Left renal cortex interstitium (tissue), 4 donors: ENCODE measurements at places on chromosomes 2 and 18. TPM values are rescaled to one million over a fixed set of nuclear protein-coding genes. Genes with fewer than 3 reads are reported as not detected.

GRCh38 chr2:54306556-54306955, 50.5 kb upstream of the TSPYL6 start:
- no peak for DNase-seq

GRCh38 chr2:144438801-144439631, 80.9 kb downstream of the ZEB2 start:
- no peak for DNase-seq

GRCh38 chr18:22391407-22392345, 26.0 kb downstream of the CTAGE1 start:
- DNase-seq = no peak

DNA sequence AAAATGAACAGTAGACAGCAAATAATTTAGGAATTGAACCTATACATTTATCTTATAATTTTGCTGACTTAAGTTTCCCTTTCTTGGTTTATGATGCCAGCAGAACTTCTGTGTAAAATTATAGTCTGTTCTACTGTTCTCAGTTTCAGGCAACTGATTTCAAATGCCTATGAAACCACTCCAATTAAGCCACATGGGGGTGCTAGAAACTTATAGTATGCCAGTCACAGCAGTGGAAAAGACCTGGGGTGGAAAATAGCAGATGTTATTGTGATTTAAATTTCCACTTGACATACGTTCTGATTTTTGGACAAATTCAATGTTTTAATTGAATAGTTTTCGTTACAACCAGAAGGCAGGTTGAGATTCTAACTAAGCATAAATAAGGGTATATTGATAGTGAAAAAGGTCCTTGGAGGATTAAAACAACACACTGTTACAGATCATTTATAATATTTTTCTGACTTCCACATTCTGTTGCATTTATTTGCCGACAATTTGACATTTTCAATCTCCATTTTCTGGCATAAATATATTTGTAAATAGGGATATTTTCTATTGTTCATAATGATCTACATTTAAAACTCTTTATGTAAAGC, 61.4 kb downstream of the CPS1 start:
- peak; percentile 38 for DNase-seq

DNA sequence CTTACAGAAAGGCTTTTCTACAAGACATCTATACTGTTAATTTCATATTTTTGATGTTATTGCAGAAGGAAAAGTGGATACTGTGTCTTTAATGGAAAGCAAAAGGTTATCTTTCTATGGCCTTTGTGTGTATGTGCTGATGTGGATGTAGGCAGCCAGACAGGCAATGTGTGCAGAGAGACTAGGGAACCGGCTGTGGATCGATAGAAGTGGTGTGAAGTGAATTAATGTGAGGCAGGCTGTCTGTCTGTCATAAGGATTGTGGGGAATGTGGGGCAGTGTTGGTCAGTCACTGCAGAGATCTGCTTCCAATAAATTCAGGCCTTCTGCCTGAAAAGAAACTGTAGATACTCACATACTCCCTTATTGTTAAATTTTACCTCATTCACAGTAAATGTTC, 156.7 kb downstream of the WDR7 start:
- no peak for DNase-seq

DNA sequence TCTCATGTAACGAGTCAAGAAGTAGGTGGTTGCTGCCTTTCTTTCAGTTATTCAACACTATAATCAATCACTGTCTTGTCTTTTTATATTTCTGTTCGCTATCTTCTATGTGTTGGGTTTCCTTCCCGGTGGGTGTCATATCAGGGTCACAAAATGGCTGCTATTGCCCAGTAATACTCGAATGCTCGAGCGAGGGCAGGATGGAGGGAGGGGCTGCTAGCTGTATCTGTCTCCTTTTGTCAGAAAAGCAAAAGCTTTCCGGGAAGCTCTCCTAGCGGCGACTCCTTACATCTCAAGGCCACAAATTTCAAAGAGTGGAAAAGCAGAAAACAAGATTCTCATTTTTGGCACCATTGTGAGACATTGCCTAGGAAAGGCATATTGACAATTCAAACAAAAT, 16.4 kb upstream of the GALNT3 start:
- DNase-seq = no peak

DNA sequence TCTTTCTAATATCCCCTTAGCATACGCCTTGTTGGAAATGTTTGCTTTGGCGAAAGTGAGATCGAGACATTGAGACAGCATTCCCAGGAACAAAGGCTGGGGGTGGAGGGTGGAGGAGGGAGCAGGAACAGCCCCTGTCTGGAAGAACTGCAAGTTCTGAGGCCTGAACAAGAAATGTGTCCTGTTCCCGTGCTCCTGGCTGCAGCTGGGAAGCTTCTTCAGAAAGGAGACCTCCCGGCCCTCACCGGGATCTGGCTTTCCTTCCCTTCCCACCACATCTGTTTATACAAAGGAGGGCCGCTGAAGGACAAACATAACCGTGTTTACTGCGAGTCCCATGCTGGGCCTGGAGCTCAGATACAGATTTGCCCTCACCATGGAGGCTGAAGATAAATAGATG, 35.9 kb downstream of the AFF3 start:
- DNase-seq = no peak

DNA sequence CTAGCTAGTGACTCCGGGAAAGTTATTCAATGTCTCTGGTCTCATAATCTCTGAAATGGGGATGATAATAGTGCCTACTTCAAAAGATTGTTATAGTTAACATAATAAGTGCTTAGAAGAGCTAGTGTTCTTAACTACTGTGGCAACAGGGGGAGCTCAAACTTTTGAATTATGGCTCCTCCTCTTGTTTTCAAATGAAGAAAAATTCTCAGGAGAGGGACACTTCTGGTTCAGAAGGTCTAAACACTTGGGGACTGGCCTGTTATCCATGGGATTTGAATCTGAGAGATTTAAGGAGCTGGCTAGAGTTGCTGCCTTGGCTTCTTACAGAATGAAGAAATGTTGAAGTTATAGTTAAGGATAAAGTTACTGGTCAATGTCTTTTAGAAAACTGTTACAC, 92.2 kb upstream of the ITGB6 start:
- no peak for DNase-seq

- DNase-seq = no peak
Measured at GRCh38 chr2:85441864-85442263, 23.4 kb downstream of the SH2D6 start.

- DNase-seq = no peak
Measured at GRCh38 chr2:65265671-65266045, 38.0 kb downstream of the ACTR2 start.

DNA sequence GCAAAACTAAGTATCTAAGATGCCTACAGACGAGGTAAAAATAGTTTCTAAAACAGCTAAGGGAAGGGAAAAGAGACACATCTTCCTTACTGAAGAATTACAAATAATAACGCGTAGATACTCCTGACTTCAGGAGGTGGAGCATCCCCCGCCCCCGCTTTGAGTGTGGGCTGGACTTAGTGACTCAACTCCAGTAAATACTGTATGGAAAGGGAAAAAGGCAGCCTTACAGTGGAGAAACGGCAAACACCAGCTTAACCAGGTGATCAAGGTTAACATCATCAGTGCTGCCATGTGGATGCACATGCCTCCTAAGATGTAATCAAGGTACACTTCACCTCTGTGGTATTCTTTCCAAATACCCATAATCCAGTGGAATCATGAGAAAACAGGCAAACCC, 47.9 kb downstream of the HADHB start:
- no peak for DNase-seq

- DNase-seq = no peak
Measured at GRCh38 chr18:69567813-69568488, 167.3 kb downstream of the DOK6 start.

DNA sequence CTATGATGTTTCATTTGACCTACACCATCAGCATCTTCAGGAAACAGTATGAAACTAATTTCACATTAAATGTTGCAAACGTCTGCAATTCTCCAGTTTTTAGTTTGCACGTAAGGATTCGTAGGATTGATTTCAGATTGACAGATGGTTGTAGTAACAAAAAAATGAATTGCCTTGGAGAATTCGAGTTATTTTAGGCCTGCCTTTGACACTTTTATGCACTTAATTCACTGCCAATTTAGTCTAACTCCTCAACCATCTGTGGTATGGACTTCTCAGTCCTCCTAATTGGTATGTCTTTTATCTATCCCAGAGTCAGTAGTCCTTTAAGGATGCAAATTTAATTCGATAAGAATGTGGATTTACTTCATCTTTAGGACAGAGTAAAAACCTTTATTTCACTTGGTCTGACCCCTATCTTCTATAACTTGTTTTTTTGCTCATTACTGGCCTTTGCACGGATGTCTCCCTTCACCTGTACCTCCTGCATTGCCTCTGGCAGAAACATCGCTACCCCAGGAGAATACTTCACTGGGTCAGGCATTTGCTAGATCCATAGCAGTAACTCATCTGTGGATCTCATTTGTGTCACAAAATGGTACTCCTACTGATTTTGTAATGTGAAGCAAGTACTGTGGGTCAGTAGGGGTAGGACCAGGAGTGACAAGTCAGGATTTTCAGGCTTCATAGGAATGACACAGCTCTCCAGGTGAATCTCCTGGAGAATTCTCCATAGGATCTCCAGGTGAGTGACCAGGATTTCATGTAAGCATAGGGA, 3.9 kb downstream of the RPL37A start:
- DNase-seq = no peak

DNA sequence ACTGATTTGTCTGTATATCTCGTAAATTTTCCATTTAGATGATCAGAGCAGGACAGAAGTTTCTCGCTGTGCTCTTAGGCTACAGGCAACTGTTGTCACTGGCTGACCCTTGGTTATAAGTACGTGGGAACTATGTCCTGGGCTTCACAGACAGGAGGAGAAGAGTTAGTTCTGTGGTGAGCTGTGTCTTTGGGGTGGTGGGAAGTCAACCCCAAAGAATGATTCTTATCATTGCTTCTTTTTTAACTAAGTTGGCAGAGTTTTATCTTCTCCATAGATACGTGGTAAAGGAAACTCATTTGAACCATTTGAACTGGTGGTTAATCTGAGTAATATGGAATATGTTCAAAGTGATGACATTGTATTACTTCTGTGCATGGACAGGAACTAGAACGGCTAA, 230.6 kb upstream of the EPAS1 start:
- DNase-seq = no peak

DNA sequence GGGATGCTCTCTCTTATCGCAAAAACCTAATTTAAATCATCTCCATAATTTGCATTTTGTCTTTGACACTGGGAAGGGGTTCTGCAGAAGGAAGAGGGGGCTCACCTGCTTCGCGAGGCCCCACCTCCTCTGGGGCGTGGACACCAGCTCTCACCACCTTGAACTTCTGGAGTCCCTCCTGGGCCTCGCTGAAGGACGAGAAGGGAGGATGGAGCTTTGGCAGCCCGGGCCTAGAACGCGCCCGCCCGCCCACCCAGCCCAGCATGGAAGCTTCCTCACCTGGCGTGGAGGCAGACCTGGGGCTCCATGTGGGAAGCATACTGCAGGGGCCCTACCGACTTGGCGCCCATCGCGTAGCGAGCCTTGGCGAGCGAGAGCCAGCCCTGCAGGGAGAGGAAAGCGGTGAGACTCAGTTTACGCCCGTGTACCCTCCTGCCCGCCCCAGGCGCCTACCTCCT, 1.1 kb upstream of the IMP4 start:
- no peak for DNase-seq

GRCh38 chr2:44578471-44579093, 216.8 kb downstream of the CAMKMT start:
- no peak for DNase-seq

DNA sequence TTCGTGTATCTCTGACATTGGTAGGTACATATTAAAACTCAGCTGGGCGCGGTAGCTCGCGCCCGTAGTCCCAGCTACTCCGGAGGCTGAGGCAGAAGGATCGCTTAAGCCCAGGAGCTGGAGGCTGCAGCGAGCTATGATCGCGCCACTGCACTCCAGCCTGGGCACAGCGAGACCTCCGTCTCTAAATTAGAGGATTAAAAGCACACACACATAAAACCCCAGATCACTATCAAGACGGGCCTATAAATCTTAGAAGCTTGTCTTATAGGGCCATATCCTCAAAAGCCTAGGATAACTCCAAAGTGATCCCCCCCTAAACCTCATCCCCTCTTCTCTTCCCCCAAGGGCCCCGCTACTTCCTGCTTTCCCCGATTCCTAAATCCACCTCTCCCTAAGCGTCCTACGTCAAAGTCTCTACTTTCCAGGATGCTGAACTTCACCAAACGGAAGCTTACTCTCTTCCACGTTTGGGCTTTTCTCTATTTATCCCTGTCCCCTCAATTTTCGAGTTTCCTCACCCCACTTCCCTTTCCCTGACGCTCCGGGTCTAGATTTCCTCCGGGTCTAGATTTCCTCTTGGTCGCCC, 707 bp downstream of the KRCC1 start:
- no peak for DNase-seq

- DNase-seq = no peak
Measured at GRCh38 chr18:5463390-5463789, 80.4 kb downstream of the EPB41L3 start.

- DNase-seq = no peak
Measured at GRCh38 chr2:163852616-163853015, 116.8 kb upstream of the FIGN start.

GRCh38 chr2:14616342-14616741, 16.2 kb upstream of the LRATD1 start:
- no peak for DNase-seq

DNA sequence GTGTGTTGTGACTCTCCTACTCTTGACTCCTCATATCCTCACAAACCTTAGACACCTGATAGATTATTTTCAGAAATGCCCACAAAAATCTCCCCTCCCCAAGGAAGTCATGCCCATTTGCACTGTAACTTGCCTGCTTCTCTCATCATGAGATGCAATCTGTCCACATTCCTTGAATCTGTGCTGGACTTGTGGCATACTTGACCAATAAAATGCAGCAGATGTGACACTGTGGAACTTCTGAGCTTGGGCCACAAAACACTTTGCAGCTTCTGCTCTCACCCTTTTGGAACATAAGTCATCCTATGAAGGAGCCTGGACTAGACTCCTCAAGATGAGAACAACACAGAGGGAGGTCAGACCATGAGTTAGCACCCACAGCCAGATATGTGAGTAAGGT, 4.4 kb upstream of the PID1 start:
- DNase-seq = no peak

- no peak for DNase-seq
Measured at GRCh38 chr18:75261430-75262223, 51.0 kb downstream of the TSHZ1 start.

GRCh38 chr2:107276034-107276433, 390.1 kb upstream of the ST6GAL2 start:
- no peak for DNase-seq

The LCT gene
- polyA plus RNA-seq = 0.05 TPM

The SLC30A3 gene
- polyA plus RNA-seq = 5.3 TPM

The ST6GAL2 gene
- polyA plus RNA-seq = 14.0 TPM

The MEP1B gene
- polyA plus RNA-seq = 0.14 TPM

The DPP4 gene
- 130 TPM for polyA plus RNA-seq

The PLB1 gene
- 1.5 TPM for polyA plus RNA-seq

The UGT1A9 gene
- 4.2 TPM for polyA plus RNA-seq

The SGPP2 gene
- 17.1 TPM for polyA plus RNA-seq
